ENCODE measurements at places on chromosomes 7 and 10.

DNA sequence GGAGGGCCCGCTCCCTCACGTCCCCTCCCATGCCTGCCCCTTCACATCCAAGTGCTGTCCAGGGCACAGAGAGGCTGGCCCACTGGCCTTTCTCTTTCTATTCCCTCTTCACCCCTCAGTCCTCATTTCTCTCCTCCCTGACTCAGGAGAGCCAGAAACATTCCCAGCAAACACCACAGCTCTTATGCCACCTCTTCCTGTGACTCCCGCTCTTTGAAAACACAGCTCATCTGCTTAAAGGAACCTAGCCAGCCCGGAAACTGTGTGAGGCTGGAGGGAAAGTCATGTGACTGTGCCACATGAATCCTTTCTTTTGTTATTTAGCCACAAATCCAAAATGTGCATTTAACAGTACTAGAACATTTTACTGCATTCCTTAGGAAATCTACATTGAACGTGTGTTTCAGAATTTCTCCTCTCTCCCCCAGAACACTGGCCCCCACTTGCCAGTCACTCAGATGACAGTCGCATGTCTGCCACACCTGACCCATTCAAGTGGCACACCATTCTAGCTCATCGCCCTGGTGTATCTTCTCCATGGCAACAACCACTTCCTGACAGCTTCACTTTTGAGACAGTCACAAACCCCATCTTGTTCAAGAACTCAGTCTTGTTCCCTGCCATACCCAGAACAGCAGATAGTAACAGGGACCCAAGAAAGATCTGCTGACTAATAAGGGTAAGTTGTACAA is 42.8 kb downstream of the GRB10 start:
- no peak for DNase-seq

- no peak for DNase-seq
Measured at GRCh38 chr10:83459124-83459523, 680.2 kb upstream of the GHITM start.

DNA sequence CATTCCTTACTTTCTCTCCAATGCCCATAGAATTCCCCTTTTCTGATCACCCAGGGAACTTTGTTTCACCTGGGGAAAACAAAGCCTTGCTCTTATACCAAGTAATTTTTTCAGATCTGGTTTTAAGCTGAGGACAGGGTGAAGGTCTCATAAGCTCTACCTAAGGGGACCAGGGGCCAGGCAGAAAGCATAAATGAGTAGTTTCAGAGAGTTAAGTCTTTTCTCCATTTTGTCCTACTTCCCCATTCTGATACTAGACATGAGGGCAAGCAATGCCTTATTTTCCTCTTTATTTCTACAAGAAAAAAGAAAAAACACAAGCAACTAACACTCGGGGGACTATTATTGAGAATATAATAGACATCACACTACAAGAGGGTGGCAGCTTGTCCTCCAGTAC is 2.9 kb downstream of the AKR1D1 start:
- DNase-seq, result no peak

GRCh38 chr7:96205665-96206064 is 116.2 kb downstream of the SLC25A13 start:
- no peak for DNase-seq

GRCh38 chr7:78714356-78714755 is 739.1 kb downstream of the MAGI2 start:
- DNase-seq, result no peak

DNA sequence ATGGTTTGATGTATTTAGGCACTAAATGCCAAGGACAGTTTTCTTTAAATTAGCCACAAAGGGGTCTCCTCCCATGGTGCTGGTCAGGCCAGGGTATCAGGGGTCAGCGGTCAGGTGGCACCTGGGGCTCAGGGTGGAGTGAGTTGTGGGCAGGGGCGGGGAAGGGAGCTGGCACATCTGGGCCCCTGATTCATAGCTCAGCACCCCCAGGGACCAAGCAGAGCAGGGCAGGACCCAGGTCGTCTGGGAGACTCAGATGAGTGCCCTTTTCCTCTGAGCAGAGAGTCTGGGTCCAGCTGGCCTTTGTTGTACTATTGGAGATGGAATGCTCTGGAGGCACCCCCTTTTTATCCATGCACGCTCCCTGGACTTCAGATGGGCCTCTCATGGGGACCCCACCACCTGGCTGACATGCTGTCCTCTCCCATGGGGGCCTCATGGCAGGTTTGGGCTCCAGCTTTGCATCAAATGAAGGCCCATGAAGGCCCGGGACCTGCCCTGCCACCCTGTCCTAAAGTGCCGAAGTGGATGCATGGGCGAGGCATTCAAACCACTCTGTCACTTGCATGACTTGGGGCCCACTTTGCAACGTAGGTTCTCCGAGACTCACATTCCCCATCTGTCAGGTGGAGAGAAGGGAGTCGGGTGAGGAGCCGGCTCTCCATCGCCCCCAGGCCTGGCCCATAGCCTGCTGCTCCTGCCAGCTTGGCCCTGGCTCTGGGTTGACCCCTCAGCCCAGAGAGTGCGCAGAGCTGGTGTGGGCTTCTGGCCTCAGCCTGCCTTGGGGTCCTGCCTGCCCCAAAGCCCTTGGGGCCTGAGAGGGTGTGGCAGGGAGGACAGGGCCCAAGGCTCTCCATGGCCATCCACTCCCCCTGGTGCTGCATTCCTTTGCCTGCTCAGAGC is 66.4 kb downstream of the RAMP3 start:
- no peak for DNase-seq

DNA sequence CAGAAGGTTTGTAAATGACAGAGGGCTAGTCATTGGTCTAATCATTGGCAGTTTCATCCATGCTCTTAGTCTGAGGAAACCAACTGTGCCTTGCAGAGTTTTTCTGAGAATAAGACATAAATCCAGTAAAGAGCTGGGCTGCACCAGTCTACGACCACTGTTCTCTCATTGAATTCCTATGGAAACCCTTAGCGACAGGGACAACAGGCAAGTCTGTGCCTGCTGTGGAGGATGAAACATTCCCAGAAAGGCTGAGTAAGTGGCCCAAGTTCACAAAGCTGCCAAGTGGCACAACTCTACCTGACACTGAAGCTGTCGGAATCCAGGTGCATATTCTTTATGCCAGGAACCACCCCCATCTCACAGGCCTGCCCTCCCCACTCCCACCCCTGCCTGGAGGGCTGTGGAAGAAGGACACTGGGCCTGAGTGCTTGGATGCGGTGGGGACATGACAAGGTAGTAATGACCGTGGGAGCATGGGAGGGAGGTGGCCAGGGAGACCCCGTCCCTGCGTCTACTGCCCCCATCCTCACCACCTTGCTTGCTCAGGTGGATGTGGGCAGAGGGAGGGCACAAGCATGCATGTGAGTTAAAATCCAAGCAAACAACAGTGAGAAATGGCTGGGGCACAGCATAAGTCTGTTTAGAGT is 58.0 kb downstream of the VSTM4 start:
- DNase-seq, result no peak

DNA sequence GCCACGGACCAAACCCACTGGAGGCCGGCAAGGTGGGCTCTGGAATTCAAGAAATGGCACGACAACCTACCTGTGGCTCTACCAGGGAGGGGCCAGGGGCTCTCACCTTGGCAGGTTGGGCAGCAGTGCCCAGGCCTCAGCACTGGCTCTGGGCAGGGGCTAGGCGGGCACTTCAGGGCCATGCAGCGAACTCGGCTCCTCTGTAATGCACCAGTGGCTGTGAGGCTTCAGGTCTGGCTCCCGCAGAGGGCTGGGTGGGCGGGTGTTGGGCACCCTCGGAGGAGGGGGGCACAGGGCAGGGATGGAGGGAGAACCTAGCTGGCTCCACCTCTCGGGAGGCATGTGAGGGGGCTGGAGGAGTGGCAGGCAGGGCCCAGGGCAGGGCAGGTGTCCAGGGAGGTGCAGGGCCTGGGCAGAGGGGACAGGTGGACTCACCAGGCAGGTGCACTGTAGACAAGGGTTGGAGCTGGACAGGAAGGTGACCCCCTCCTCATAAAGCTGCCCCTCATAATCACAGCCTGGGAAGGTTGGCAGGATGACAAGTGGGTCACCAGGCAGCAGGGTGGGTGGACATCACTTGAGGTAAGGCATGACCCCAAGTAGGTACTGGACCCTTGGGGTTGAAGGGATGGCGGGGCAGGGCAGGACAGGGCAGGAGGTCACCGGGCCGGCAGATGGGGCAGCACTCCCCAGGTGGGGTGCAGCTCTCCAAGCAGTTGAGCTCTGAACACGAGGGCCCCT is 6.7 kb downstream of the KCP start:
- no peak for DNase-seq
